Thoracic aorta (tissue), 2 donors: ENCODE measurements at places on chromosomes 1 and 21. TPM values are rescaled to one million over a fixed set of nuclear protein-coding genes. Genes with fewer than 3 reads are reported as not detected.

The UHMK1 gene
- total RNA-seq, result 38.7 TPM

The C2CD2 gene
- total RNA-seq, result 77.3 TPM

The ORC1 gene
- 0.49 TPM for total RNA-seq

The SPATA45 gene
- not detected for total RNA-seq

The MNDA gene
- total RNA-seq, result 12.7 TPM

- no peaks in the 10 kb centered on the region for H3K36me3 ChIP-seq
- DNase-seq, result no peak
- H3K4me1 ChIP-seq, result peaks cover 6% of the 10 kb centered on the region
- H3K27ac ChIP-seq, result peak overlapping the region; percentile 82
Observed at GRCh38 chr1:115324649-115325420, 13.2 kb downstream of the NGF start.

DNA sequence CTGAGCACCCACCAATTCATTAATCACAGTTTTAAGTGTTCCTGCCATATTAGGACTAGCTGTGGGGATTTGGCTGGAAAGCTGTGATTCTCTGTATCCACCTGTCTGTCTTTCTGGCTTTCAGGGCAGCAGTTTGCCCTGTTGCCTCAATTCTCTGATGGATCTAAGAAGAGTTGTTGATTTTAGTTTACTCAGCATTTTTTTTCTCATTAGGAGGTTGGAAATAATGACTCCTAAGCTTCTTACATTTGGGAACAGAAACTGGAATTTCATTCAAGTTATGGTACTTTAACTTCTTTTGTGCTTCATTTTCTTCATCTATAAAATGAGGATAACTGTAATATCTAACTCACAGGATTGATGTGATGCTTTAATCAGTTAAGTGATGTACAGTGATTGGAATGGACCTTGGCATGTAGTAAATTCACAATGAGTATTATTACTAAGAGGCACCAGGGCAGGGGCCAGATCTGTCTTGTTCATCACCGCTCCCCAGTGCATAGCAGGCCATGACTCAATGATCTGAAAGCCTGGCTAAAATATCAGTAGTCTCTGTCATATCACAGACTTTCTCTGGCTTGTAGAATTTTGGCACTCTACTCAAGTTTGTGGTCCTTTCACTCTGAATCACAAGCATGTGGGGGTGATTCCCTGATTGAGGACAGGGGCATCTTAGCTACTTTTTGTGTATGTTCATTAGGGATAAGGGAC, 51.4 kb upstream of the GREM2 start:
- H3K27ac ChIP-seq, result no peak overlapping the region
- H3K4me3 ChIP-seq, result no peak overlapping the region
- no peaks in the 10 kb centered on the region for H3K27me3 ChIP-seq
- DNase-seq, result no peak

DNA sequence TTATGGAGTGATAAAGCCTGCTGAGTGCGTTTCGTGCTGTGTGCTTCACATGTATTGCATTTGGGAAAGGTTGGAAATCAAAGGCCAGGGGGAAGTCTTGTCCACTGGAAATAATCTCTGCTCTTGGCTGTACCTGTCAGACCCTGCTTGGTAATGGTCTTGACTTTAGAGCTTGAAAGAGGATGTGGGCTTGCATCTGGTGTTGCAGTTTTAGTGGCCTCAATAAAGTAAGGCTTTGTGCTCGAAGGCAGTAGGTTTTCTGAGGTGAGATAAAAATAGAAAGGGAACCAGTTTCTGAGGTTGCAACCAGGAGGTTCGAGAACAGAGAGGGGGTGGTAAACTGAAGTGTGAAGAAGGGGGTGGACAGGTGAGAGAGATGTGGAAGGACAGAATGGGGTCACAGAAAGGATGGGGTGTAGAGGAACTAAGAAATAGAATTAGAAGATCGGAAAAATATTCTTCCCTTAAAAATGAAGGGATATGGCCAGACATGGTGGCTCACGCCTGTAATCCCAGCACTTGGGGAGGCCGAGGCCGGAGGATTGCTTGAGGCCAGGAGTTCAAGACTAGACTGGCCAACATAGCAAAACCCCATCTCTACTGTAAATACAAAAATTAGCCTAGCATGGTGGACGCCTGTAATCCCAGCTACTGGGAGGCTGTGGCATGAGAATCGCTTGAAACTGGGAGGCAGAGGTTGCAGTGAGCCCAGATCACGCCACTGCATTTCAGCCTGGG, 1.5 kb downstream of the S100PBP start:
- no peak for DNase-seq
- no peaks in the 10 kb centered on the region for H3K27me3 ChIP-seq
- H3K27ac ChIP-seq, result peak overlapping the region; percentile 96
- H3K4me1 ChIP-seq, result peaks cover 26% of the 10 kb centered on the region

DNA sequence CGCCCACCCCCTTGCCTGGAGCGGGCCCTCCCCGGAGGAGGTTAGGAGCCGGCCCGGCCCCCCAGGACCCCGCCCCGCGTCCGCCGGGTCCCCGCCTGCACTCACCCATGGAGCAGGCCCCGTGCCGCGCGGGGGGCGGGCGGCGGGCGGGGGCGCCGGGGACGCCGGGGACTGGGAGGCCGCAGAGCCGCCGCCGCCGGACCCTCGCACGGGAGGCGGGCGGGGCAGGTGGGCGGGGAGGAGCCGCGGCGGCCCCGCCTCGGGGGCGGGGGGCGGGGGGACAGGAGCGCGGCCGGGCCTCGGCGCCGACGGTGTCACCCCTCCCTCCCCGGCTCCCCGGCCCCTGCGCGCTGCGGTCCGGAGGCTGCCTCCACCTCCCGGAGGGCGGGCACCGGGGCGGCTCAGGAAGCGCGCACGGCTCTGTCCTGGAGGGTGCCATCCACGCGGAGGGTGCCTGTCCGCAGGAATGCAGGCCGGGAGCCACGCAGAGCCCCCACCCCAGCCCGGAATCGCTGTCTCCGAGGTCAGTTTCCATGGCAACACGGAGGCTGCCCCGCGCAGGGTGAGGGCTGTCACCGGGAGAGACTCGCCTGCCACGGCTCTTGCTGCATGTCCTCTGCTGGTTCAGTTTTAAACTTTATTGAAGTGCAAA, 5.9 kb upstream of the PLEKHG5 start:
- no peaks in the 10 kb centered on the region for H3K36me3 ChIP-seq
- peaks cover 38% of the 10 kb centered on the region for H3K4me1 ChIP-seq
- peak overlapping the region; percentile 50 for H3K27ac ChIP-seq
- DNase-seq, result no peak
- H3K27me3 ChIP-seq, result no peaks in the 10 kb centered on the region

DNA sequence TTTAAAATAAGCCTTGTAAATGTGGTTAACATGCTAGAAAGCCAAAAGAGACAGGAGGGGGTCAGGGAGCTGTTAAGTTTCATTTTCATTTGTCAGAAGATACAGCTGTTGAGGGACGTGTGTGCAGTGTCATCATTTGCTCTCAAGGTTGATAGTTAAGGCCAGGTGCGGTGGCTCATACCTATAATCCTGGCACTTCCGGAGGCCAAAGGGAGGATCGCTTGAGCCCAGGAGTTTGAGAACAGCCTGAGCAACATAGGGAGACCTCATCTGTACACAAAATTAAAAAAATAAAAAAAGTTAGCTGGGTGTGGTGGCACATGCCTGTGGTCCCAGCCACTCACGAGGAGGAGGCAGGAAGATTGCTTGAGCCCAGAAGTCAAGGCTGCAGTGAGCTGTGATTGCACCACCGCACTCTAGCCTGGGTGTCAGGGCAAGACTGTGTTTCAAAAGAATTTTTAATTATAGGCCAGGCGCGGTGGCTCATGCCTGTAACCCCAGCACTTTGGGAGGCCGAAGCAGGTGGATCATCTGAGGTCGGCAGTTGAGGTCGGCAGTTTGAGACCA, 22.7 kb downstream of the ZBTB8OS start:
- no peak overlapping the region for H3K27ac ChIP-seq
- no peak for DNase-seq
- peaks cover 7% of the 10 kb centered on the region for H3K36me3 ChIP-seq
- H3K4me3 ChIP-seq, result no peak overlapping the region
- no peaks in the 10 kb centered on the region for H3K4me1 ChIP-seq
- no peaks in the 10 kb centered on the region for H3K27me3 ChIP-seq

- H3K27me3 ChIP-seq, result no peaks in the 10 kb centered on the region
- no peaks in the 10 kb centered on the region for H3K4me1 ChIP-seq
- no peaks in the 10 kb centered on the region for H3K36me3 ChIP-seq
- H3K27ac ChIP-seq, result no peak overlapping the region
Observed at GRCh38 chr1:41936107-41936506, 17.4 kb upstream of the HIVEP3 start.

DNA sequence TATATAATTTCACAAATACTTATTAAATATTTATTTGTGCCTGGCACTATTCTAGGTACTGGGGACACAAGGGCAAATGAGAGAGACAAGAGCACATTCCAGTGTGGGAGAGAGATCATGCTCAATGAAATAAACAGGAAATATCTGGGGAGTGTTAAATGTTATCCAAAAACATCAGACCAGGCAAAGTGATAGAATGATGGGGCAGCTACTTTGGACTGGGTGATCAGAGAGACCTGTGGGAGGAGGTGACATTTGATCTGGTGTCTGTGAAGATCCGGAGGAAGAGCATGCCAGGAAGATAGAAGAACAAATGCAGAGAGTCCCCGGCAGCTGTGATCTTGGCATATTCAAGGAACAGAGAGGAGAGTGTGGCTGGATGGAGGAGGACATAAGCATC, 27.5 kb upstream of the GNG12 start:
- H3K27ac ChIP-seq, result no peak overlapping the region
- no peaks in the 10 kb centered on the region for H3K27me3 ChIP-seq
- H3K36me3 ChIP-seq, result no peaks in the 10 kb centered on the region
- H3K4me3 ChIP-seq, result no peak overlapping the region

DNA sequence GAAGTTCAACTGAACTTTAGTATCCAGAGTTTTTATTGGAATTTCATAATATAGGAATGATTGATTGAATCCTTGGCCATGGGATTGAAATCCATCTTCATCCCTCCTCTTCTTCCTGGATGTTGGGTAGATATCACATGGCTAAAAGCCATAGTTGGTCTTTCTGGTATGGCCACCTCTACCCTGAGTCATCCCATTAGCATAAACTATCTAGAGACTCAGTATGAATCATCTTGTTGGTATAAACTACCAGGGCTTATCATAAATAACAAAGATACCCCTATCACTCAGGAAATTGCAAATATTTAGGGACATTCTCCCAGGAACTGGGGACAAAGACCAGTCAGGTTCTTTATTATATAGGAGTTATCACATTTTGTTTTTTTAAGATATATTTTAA, 21.2 kb upstream of the ZP4 start:
- no peaks in the 10 kb centered on the region for H3K27me3 ChIP-seq
- H3K4me3 ChIP-seq, result no peak overlapping the region
- no peak for DNase-seq
- H3K36me3 ChIP-seq, result no peaks in the 10 kb centered on the region
- no peak overlapping the region for H3K27ac ChIP-seq

DNA sequence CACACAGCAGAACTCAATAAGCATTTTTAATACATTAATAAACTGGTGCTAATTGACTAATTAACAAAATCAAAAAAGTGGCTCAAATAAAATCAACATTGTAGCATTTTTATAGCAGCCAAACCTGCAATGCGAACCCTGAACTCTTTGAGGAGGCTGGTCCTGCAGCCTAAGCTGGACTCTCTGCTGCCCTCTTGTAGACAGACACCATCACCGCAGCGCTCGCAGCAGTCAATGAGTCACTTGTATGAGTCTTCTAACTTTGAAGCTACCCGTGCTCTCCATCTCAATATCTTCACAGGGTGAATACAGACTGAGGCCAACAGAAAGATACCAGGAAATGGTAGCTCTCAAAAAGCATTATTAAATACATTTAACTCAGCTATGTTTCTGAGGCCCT, 9.7 kb upstream of the KRTAP7-1 start:
- H3K36me3 ChIP-seq, result no peaks in the 10 kb centered on the region
- H3K27me3 ChIP-seq, result no peaks in the 10 kb centered on the region
- DNase-seq, result no peak
- no peaks in the 10 kb centered on the region for H3K4me1 ChIP-seq
- H3K27ac ChIP-seq, result no peak overlapping the region
